Activated naive CD4-positive, alpha-beta T cell (primary cell): ENCODE measurements at places on chromosomes 2 and 18.

DNA sequence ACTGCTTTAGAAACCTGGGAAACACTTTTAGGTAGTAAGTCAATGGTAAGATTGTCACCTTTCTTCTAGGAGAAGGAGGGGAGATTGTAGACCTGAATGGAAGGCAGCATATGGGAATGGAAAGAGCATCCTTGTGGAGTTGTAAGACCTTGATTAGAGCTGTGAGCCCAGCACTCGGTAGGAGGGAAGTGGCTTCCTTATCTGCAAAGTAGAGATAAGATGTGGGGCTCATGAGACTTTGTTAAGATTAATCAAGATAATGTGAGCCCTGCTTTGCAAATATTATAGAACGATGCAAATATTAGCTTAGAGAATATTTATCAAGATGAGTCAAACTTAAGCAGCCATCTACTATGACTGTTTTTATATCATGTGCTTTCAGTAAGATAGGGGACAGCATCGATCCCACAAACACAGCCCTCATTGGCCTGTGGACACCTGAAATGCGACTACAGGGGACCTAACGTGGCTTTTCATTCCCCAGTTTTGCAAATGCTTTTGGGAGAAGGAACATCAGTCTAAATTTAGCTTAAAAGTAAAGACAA is 243.7 kb downstream of the LTBP1 start:
- no peak for DNase-seq

- no peak for DNase-seq
Measured at GRCh38 chr2:241959751-241960269, 90.3 kb downstream of the RTP5 start.

DNA sequence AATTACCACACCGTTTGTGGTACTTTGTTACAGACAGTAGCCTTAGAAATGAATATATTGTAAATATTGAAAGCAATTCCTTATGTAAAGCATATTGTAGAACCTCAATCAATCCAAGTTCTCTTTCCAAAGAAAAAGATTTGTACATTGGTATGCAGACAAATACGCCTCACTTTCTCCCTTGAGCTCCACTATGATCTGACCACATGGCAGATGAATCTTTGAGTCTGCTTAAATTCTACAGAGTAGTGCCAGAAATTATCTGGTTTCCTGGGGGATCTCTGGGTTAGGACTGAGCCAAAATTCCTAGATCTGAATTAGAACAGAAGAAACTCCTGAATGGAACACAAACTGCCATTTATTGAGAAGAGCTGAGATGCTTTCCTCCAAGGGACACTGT is 99.0 kb downstream of the CPO start:
- DNase-seq, result no peak

GRCh38 chr2:20384953-20385352 is 34.3 kb upstream of the PUM2 start:
- DNase-seq, result no peak

DNA sequence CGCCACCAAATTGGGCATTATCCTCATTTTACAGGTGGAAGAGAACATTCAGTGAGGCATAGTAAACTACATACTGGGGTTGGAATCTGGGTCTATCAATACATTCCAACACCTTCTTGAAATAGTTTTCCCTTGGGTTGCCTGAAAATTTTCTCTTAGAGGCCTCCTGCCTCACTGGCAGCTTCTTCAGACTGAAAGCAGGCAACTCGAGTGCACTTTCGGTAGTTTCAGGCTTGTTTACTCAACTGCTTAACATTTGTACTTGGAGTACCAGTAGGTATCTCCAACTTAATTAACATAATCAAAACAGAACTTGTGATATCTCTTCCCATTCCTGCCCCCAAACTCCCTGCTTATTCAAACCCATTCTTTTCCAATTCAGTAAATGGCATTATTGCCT is 36.2 kb upstream of the C2orf74 start:
- DNase-seq, result no peak

- DNase-seq, result no peak
Measured at GRCh38 chr2:11861044-11861443, 114.6 kb downstream of the LPIN1 start.

DNA sequence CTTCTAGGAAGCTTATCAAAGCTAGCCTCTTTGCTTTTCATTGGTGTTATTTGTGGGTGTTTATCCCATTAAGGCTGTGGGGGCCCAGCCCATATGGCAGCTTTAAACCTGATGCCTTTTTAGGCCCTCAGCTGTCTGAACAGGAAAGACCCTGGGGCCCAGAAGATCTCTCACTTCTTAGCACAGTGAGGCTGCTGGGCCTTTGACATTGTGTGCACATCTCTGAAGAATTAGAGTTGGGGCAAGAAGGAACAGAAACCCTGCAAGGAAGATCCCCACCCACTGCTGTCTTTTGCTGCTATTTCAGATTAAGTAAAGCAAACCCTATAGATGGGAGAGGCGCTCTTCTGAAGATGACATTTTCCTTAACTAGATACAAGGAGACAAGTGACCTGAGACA is 250.0 kb downstream of the SMAD2 start:
- DNase-seq, result no peak

DNA sequence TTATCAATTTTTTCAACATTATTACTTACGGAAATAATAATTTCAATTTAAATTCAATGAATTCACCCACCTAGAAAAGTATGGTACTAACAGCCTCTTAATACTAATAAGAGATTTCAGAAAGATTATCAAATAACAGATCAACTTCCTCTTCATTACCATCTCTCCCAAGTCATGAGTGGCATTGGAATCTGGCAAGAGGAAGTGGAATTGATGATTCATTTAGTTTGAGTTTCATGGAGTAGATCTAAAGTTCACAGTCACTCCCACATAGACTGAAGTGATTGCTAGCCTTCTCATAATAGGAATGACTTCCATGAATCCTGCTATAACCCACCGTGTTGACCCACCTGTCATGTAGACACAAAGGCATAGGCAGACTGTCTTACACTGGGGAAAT is 77.7 kb upstream of the WDR75 start:
- DNase-seq, result no peak

DNA sequence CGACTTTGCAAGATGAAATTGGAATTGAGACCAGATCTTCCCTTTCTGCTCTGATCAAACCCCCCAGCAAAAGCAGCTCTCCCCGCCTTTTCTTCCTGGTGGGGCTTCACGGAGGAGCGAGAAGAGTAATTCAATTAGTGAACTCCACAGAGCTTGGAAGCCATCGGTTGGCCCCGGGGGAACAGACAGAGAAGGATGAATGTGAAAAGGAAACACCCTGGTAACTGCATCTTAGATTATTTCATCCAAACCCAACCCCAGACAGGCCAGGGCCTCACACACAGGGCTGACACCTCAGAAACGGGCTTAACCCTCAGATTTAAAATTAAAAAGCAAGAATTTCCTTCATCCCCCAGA is 18.3 kb downstream of the SMAD7 start:
- no peak for DNase-seq

GRCh38 chr2:10045561-10046355 is 2.4 kb downstream of the KLF11 start:
- DNase-seq, result no peak

DNA sequence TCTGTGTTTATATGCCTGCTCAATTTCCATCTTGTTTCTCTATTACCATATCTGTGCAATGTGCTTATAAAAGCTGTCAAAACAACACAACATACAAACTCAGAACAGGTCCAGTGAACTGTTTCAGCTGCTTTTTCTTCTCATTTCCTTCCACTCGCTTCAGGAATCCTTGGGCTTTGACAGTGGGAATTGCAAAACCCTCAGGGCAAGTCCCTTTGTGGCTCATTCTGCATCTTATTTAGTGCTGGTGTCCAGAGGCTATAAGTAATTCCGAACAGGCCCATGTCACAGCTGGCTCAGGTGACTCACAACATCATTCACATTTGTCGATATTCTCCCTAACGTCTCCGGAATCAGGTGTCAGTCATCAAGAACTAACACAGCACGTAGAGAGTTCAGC is 309.9 kb upstream of the ZNF521 start:
- no peak for DNase-seq

DNA sequence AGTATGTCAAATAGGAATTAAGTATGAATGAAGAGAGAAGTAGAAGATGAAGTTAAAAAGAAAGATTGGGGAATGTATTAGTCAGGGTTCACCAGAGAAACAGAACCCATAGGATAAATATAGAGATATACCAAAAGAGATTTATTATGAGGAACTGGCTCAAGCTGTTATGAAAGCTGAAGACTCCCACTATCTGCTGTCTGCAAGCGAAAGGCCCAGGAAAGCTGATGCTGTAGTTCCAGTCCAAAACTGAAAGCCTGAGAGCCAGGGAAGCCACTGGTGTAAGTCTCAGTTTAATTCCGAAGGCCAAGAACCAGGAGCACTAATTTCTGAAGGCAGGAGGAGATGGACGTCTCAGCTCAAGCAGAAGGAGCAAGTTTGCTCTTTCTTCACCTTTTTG is 200.9 kb upstream of the FN1 start:
- DNase-seq, result no peak

GRCh38 chr2:149427387-149427786 is 97.0 kb downstream of the LYPD6 start:
- no peak for DNase-seq

DNA sequence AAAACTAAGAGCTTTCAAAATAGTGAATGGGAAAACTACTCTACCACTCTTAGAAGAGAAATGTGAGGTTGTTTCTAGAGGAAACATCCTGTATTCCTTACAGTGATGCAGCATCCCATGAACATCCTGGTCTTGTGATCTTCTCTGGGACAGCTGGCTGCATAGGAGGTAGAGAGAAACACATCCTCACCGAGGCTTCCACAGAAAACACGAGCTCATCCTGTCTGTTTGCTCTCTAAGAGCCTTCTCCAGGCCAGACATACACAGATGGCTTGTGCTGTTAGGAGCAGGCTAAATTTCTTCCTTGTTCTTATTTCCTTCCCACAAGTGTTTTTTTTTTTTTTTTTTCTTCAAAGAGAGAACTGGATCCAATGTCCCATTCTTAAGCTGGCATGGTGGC is 14.7 kb upstream of the FZD7 start:
- no peak for DNase-seq

DNA sequence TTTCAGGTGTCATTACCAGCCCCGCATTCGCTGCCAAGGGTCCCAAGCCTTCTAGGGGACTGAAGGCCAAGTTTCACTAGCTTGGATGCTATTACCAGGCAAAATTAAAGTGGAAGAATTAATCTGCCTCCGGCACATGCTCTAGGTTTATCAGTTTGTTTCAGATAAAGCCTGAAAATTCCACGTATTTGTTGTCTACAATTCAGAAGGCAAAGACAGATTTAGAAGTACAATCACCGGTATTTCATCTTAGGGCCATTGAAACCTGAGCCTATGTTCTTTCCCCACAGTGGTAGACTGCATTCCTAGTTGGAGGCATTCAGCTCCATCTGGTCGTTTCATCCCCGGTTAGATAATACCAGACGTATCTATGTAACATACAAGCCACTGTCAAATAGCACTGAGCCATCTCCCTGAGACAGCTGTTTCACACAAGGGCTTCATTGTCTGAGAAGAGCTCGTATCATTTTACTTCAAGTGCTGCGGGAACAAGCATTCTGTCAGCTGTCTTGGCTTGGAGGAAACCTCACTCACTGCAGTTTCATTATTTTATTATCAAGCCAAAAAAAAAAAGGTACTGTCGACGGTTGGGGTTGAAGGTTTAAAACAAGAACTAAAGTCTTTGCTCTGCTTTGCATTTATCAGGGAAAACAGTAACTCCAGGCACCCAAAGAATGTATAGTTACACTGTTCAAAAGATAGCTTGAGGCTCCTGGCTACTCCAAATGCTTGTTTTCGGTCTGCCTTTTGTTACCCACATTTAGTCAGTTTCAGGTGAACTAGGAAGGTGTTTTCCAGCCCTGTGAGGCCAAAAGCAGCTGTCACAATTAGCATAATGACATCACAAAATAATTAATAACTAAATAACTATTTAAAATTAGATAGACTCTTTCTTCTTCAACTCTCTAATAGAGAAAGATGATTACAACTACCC is 76.7 kb downstream of the TGIF1 start:
- no peak for DNase-seq

DNA sequence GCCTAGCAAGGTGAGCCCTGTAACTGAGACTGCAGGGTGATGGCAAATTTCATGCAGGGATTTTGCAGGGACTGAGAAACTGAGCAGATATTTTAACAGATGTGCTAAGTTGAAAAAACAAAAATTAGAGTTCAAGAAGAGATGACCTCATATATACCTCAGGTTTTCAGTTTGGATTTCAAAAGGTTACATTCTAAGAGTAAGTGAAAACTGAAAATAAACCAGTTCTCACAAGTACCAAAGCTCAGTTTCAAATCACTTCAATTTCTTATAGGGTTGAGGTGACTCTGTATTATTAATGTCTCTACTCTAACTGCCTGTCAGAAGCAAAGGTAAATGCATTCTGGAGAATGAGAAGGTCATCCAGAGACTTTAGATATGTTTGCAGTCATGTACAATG is 237.4 kb upstream of the VRK2 start:
- no peak for DNase-seq

GRCh38 chr18:32482117-32482516 is 11.4 kb upstream of the GAREM1 start:
- no peak for DNase-seq

- DNase-seq, result no peak
Measured at GRCh38 chr2:39975476-39976020, 196.5 kb upstream of the THUMPD2 start.

GRCh38 chr2:179991344-179991743 is 15.8 kb downstream of the CWC22 start:
- no peak for DNase-seq

- no peak for DNase-seq
Measured at GRCh38 chr2:178397002-178397605, 53.9 kb downstream of the PRKRA start.

DNA sequence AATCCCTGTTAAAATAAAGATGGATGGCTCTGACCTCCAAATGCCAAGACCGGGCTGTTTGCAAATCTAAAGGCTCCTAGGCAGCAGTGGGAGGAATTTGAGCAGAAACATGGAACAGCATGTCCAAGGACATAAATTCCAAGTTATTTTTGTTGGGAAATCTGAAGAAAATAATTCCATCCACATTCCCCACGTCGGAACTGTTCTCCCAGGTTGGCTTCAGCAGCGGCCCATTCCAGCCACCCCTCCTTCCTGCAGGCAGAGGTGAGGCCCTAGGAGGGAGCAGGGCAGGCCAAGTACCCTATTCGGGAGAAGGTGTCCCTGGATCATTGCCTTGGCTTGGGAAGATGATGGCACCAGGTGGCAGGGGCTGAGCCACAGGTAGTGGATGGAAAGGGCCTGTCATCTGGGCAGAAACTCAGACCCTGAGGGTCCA is 117.1 kb downstream of the CAPN13 start:
- no peak for DNase-seq

- no peak for DNase-seq
Measured at GRCh38 chr2:19675003-19675629, 226.7 kb downstream of the TTC32 start.
